Upper lobe of right lung (tissue), 1 donor: ENCODE measurements at places on chromosomes 2 and 18. TPM values are rescaled to one million over a fixed set of nuclear protein-coding genes. Genes with fewer than 3 reads are reported as not detected.

- H3K4me1 ChIP-seq, result no peaks in the 10 kb centered on the region
- H3K27me3 ChIP-seq, result no peaks in the 10 kb centered on the region
- no peak overlapping the region for H3K4me3 ChIP-seq
- H3K27ac ChIP-seq, result no peak overlapping the region
Observed at GRCh38 chr18:32998285-32998684, 225.5 kb upstream of the KLHL14 start.

DNA sequence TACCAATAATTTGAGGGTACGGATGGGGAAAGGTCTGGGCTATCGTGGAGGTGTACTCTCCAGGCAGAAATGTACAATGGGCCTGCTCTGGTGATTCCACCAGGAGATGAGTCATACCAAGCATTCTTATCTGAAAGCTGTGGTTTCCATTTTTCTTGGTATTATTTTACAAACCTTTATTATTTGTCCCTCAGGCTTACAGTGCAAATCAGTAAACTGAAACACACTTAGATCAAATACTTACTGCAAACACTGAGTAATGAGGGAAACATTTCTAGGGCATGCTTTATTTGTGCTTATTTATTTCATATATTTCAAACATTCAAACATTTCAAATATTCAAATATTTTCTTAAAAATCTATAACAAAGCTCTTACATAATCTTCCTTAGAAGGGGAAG is 319.8 kb downstream of the RND3 start:
- no peaks in the 10 kb centered on the region for H3K4me1 ChIP-seq
- no peak overlapping the region for H3K4me3 ChIP-seq
- no peaks in the 10 kb centered on the region for H3K27me3 ChIP-seq
- no peak for DNase-seq

DNA sequence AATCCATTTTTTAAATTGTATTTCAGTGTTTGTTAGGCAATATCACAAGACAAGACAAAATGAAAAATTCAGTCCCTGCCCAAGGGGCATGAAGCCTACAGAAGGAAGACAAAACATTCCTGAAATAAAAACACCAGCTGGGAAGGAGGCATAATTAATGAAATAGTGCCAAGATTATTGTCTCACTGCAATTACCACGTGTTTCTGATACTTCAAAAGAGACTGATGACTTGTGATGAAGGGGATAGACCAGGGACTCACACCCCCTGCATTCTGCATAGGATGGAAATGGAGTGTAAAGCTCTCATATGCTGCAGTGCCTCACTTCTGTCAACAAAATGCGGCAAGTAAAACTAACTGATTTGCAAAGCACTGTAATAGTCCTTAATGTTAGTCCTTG is 178.1 kb downstream of the BARD1 start:
- H3K27me3 ChIP-seq, result no peaks in the 10 kb centered on the region
- H3K27ac ChIP-seq, result no peak overlapping the region
- no peak overlapping the region for H3K4me3 ChIP-seq
- no peaks in the 10 kb centered on the region for H3K4me1 ChIP-seq
- DNase-seq, result no peak
- H3K36me3 ChIP-seq, result no peaks in the 10 kb centered on the region

DNA sequence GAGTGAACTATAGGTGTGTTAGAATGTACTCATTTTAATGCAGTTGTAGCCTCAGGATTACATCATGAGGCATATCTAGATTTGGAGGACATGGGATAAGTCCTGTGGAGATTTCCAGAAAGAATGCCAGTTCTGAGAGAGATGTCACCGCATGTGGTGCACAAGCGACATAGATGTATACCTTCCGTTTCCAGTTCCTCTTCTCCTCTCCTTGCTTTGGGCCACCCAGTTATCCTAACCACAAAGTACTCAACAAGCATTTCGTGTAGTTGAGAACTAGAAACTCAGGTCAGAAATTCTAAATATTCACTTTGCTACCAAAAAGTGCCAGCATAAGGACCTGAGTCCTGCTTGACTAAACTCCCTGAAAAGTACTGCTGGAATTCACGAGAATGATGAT is 66.5 kb downstream of the KCTD18 start:
- H3K27me3 ChIP-seq, result no peaks in the 10 kb centered on the region
- no peak overlapping the region for H3K27ac ChIP-seq
- no peak for DNase-seq
- peaks cover 19% of the 10 kb centered on the region for H3K36me3 ChIP-seq
- no peaks in the 10 kb centered on the region for H3K4me1 ChIP-seq

- DNase-seq, result no peak
- H3K36me3 ChIP-seq, result no peaks in the 10 kb centered on the region
- H3K4me1 ChIP-seq, result no peaks in the 10 kb centered on the region
- no peak overlapping the region for H3K27ac ChIP-seq
- no peaks in the 10 kb centered on the region for H3K27me3 ChIP-seq
- H3K4me3 ChIP-seq, result no peak overlapping the region
Observed at GRCh38 chr18:73614812-73615211, 532.8 kb downstream of the FBXO15 start.

- no peak overlapping the region for H3K4me3 ChIP-seq
- peaks cover 78% of the 10 kb centered on the region for H3K4me1 ChIP-seq
- H3K36me3 ChIP-seq, result peaks cover 67% of the 10 kb centered on the region
Observed at GRCh38 chr2:217847115-217847514, 155.7 kb downstream of the TNS1 start.

DNA sequence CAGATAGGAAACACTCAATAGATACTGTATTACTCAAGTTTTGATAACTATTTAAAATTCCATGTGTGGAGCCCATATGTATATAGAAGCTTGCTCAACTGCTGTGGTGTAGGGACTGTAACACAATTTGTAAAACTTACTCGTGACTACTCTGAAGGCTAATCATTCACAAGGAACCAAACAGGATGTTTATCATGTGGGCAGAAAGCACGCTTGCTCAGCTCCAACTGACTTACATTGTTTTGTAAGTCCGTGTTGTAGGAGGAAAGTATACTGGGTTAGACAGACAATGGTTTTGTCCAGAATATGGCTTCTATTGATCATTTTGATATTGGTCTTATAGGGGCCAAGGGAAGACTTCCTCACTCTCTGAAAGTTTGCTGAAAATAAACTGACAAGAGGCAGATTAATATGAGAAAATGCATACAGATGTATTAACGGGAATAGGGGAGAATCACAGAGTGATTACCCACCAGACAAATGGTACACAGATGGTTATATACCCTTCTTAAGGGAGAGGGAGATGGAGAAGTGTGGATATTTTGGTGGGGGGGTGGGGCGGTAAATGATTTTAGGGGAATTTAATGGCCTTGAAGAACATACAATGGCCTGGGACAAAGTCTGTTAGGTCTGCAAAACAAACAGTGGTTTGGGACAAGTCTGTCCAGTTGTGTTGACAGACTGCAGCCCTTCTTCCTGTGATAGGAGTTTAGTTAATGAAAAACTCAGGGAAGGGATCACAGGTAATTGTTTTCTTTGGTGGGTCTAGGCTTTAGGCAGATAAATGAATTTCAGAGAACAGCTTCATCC is 259.3 kb upstream of the SP5 start:
- no peak overlapping the region for H3K27ac ChIP-seq
- no peak overlapping the region for H3K4me3 ChIP-seq
- H3K4me1 ChIP-seq, result no peaks in the 10 kb centered on the region
- no peaks in the 10 kb centered on the region for H3K36me3 ChIP-seq

GRCh38 chr18:48861181-48861708 is 89.5 kb downstream of the SMAD7 start:
- peak; percentile 58 for DNase-seq
- no peaks in the 10 kb centered on the region for H3K4me1 ChIP-seq
- no peak overlapping the region for H3K4me3 ChIP-seq
- no peaks in the 10 kb centered on the region for H3K36me3 ChIP-seq
- no peak overlapping the region for H3K27ac ChIP-seq
- no peaks in the 10 kb centered on the region for H3K27me3 ChIP-seq

- H3K36me3 ChIP-seq, result no peaks in the 10 kb centered on the region
- no peak overlapping the region for H3K4me3 ChIP-seq
- H3K27ac ChIP-seq, result no peak overlapping the region
- no peaks in the 10 kb centered on the region for H3K27me3 ChIP-seq
- DNase-seq, result no peak
Observed at GRCh38 chr2:17136877-17137276, 381.4 kb downstream of the RAD51AP2 start.

GRCh38 chr2:75342504-75343175 is 143.3 kb upstream of the TACR1 start:
- no peaks in the 10 kb centered on the region for H3K36me3 ChIP-seq
- no peaks in the 10 kb centered on the region for H3K27me3 ChIP-seq
- H3K4me1 ChIP-seq, result no peaks in the 10 kb centered on the region

GRCh38 chr2:163465440-163465839 is 270.4 kb downstream of the FIGN start:
- H3K27me3 ChIP-seq, result no peaks in the 10 kb centered on the region
- no peaks in the 10 kb centered on the region for H3K4me1 ChIP-seq
- no peak overlapping the region for H3K27ac ChIP-seq
- no peaks in the 10 kb centered on the region for H3K36me3 ChIP-seq
- H3K4me3 ChIP-seq, result no peak overlapping the region
- DNase-seq, result no peak

- DNase-seq, result no peak
- no peaks in the 10 kb centered on the region for H3K4me1 ChIP-seq
- H3K36me3 ChIP-seq, result no peaks in the 10 kb centered on the region
- H3K27me3 ChIP-seq, result no peaks in the 10 kb centered on the region
- H3K27ac ChIP-seq, result no peak overlapping the region
Observed at GRCh38 chr2:225033440-225034318, 8.6 kb downstream of the DOCK10 start.

GRCh38 chr2:24515335-24515734 is 24.3 kb downstream of the NCOA1 start:
- no peak overlapping the region for H3K4me3 ChIP-seq
- peaks cover 20% of the 10 kb centered on the region for H3K4me1 ChIP-seq
- no peak for DNase-seq
- H3K27me3 ChIP-seq, result no peaks in the 10 kb centered on the region
- no peak overlapping the region for H3K27ac ChIP-seq

DNA sequence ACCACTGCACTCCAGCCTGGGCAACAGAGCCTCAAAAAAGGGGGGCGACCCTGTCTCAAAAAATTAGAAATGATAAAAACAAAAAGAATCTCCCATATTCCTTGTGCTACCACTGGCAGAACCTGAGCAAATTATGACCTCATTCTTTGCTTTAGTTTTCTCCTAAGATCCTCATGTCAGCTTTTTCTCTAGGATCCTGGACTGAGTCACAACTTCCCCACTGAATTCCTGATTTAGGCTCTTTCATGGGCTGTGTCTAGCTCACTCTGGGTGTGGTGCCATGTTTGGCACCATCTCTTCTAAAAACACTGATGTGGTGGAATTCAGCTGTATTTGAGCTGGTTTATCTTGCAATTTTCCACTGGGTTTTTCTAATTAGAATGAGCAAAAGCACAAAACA is 37.1 kb downstream of the EXOC6B start:
- no peak overlapping the region for H3K27ac ChIP-seq
- no peak overlapping the region for H3K4me3 ChIP-seq
- DNase-seq, result no peak
- H3K27me3 ChIP-seq, result no peaks in the 10 kb centered on the region

DNA sequence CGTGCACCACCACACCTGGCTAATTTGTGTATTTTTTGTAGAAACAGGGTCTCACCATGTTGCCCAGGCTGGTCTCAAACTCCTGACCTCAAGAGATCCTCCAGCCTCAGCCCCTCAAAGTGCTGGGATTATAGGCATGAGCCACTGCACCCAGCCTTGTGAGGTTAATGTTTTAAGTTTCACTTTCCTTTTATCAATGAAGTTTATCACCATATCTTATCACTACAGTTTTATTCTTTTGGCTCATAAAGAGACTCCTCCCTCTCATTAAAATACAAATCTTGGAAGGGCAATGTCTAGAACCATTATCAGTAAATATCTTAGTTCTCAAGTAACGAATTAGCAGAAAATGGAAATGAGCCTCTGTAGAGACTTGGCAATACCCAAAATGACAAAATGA is 173.8 kb downstream of the BCL11A start:
- no peaks in the 10 kb centered on the region for H3K36me3 ChIP-seq
- DNase-seq, result no peak
- no peak overlapping the region for H3K4me3 ChIP-seq
- H3K27ac ChIP-seq, result no peak overlapping the region
- H3K4me1 ChIP-seq, result no peaks in the 10 kb centered on the region

DNA sequence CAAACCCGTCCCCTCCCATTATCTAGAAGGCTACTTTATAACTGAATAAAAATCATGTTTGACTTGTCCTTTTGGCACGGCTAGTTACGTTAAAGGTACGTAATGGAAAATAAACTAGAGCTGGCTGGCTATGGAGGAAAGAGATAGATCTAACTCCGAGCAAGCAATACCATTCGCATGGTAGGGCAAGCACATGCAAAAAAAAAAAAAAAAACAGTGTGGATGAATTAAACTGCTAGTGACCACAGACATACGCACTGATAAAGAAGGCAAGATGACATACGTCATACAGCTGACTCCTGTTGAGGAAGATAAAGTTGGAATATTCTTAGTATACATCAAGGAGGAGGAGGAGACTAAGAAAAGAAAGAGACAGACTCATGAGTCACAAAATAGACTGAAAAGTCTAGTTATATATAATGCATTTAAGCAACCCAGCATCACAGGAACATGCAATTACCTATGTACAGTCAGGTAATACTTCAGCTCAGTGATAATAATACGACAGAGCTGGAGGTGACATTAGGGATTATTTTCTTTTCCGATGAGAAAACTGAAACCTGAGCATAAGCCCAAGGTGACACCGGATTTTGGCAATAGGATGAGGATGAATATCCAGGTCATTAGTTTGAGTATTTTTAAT is 37.9 kb upstream of the NARS1 start:
- no peak overlapping the region for H3K27ac ChIP-seq
- DNase-seq, result no peak
- H3K36me3 ChIP-seq, result peaks cover 39% of the 10 kb centered on the region
- H3K4me1 ChIP-seq, result no peaks in the 10 kb centered on the region

GRCh38 chr2:122737429-122738077 is 982.1 kb downstream of the TSN start:
- H3K27me3 ChIP-seq, result no peaks in the 10 kb centered on the region
- H3K4me1 ChIP-seq, result no peaks in the 10 kb centered on the region
- H3K36me3 ChIP-seq, result no peaks in the 10 kb centered on the region

DNA sequence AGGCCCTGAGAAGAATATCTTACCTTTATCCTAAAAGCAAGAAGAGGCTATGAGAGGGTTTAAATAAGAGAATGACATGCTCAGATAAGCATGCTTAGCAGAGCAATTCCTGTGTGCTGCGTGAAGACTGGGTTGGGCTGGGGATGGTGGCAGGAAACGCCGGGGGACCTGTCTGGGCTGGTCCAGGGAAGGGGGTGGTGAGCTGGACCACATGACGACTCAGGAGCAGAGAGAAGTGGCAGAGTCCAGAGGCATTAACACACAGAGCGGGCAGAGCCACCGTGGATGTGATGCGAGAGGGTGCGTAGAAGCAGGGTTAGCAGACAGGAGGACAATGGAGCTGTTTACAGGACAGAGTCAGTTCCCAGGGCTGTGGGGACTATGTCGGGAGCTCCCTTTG is 84.5 kb downstream of the ZBTB7C start:
- H3K36me3 ChIP-seq, result no peaks in the 10 kb centered on the region
- peaks cover 8% of the 10 kb centered on the region for H3K4me1 ChIP-seq
- H3K4me3 ChIP-seq, result no peak overlapping the region
- H3K27me3 ChIP-seq, result no peaks in the 10 kb centered on the region
- peak; percentile 44 for DNase-seq

Gene CHRNG
- not detected for total RNA-seq

Gene THSD7B
- total RNA-seq, result 0.14 TPM

Gene DSG4
- not detected for total RNA-seq

Gene CXCR1
- 5.3 TPM for total RNA-seq

Gene SGPP2
- total RNA-seq, result 38.1 TPM

Gene STAT1
- total RNA-seq, result 98.6 TPM

Gene DIS3L2
- total RNA-seq, result 35.8 TPM

Gene LYPD1
- 1.2 TPM for total RNA-seq

Gene POTEJ
- total RNA-seq, result not detected
